ENCODE measurements at places on chromosomes 12 and 14. TPM values are rescaled to one million over a fixed set of nuclear protein-coding genes. Genes with fewer than 3 reads are reported as not detected.

DNA sequence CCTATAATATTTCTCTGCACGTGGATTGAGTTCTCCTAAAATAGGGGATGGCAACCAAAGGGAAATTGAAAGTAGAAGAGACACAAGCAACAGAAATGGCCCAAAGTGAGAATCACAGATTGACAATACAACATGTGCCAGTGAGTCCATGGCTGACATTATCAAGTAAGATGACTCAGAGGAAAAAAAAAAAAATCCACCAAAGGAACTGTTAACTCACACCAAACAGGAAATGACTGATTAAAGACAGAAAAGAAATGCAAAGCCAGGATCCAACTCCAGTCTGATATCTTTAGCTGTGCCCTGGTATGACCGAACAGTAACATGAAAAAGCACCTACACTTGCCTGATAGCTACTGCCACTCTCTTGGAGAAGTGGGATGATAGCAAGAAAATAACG lies 485.0 kb downstream of the PRKD1 start:
- DNase-seq = no peak

GRCh38 chr12:27237790-27238771 lies 6.0 kb upstream of the STK38L start:
- no peak for DNase-seq

DNA sequence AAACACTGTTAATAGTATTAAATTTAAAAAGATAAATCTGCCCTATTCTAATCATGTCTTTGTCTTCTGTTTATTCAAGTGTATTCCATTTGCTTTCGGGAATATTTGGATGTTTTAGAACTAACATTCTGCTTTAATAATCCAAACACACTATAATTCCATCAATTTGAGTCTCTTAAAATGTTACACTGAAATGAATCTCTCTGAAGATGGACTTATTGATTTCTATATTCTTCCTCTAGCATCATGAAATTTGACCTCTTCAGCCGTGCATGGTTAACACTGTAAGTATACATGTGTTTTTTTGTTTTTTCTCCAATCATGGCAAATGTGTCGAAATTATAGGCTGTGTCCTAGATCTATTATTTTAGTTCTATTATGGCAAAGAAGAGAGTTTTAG lies 339.2 kb downstream of the ACSS3 start:
- no peak for DNase-seq

Gene HOXC9
- not detected for total RNA-seq

- DNase-seq = no peak
Measured at GRCh38 chr14:104592785-104593184, 11.8 kb downstream of the TMEM179 start.

GRCh38 chr14:38549564-38549963 lies 293.7 kb upstream of the CLEC14A start:
- no peak for DNase-seq

Gene CEP290
- 15.4 TPM for total RNA-seq

GRCh38 chr12:118685983-118686607 lies 295.2 kb upstream of the SRRM4 start:
- no peak for DNase-seq

Gene SLC38A4
- 11.4 TPM for total RNA-seq

DNA sequence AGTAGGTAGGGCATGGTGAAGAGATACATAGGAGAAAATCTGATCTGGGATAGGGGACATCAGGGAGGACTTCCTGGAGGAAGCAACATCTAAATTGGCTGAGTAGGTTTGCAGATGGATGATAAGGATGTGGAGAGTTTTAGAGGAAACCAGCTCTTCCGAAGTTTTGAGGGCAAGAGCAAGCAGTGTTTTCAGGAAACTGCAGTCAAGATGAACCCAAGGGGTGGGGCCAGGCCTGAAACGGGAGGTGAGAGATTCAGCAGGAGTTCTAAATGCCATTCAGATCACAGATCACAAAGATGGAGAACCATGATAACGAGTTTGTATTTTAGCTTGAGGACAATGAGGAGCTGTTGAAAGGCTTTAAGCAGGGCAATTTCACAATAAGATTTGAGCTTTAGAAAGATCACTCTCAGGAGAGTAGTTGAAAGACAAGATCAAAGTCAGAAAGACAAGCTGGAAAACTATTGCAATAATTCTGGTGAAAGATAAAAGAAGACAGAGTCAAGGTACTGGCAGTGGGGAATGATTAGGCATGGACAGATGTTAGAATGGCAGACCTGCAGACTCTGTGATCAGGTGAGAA lies 70.1 kb upstream of the PLXNC1 start:
- no peak for DNase-seq

DNA sequence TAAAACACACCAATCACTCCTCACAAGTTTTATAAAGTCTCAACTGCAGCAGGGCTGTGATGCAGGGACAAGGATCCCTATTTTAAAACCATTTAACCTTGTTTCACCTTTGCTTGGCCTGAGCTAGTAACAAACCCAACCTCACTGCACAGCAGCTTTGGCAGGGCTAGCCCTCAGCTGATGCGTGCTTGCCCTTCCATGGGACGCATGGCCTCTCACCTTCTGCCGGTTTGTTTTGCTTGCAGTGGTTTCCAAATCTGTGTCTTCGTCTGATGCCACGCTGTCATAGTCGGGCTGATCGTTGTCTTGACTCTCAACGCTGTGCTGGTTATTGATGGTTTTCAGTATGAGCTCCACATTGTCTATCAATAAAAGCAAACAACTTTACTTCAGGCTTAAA lies 43.3 kb downstream of the GIT2 start:
- DNase-seq = no peak

GRCh38 chr12:26027401-26027800 lies 68.9 kb downstream of the RASSF8 start:
- no peak for DNase-seq

- no peak for DNase-seq
Measured at GRCh38 chr12:10364815-10365622, 24.8 kb downstream of the KLRK1 start.

GRCh38 chr14:75295061-75295461 lies 16.4 kb downstream of the FOS start:
- no peak for DNase-seq

- DNase-seq = peak; percentile 51
Measured at GRCh38 chr12:2735432-2735831, 59.3 kb upstream of the FKBP4 start.

- no peak for DNase-seq
Measured at GRCh38 chr12:49626169-49626835, 2.9 kb downstream of the PRPF40B start.

Gene ADAM21
- not detected for total RNA-seq

Gene NEMP1
- total RNA-seq = 12.1 TPM

DNA sequence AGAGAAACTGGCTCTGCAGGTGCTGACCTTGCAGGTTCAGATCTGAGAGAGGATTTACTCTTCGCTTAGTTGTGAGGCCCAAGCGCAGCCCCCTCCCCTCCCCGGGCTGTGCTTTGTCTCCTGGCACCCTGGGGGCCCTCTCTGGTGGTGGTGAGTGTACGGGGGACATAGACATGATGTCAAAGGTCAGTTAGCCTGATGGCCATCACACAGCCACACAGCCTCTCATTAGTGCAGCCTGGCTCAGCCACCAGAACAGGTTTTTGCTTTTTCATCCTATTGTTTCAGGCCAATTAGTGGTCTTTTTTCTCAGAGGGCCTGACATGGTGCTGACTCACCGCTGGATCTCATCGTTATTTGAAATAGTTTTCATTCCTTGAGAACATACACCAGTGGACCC lies 437.9 kb downstream of the AACS start:
- DNase-seq = no peak

Gene KRT85
- total RNA-seq = not detected

DNA sequence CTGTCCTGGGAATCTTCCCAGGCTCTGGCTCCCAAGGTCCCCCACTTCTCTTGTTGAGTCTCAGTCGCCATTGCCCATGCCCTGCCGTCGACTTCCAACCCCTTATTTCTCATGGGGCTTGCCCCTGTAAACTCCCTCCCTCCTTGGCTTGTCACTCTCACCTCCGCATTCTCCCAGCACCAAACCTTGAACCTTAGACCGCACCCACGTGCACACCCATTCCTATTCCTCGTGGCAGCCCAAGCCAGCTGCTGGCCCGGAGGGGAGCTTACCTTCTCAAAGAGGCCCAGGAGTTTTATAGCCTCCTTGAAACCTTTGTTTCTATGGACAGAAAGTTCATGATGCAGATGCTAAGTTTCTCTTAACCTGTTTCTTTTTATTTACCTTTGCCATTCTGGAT lies 4.6 kb downstream of the JDP2 start:
- DNase-seq = no peak

Gene CCDC59
- total RNA-seq = 32.1 TPM

All from osteocyte (in vitro differentiated cells).